ENCODE measurements at places on chromosomes 3 and 15.
A peak's percentile ranks its signal among the peaks of the same experiment; 100 is the strongest.

- no peak for DNase-seq
Measured at GRCh38 chr15:92471288-92471687, 77.6 kb downstream of the ST8SIA2 start.

DNA sequence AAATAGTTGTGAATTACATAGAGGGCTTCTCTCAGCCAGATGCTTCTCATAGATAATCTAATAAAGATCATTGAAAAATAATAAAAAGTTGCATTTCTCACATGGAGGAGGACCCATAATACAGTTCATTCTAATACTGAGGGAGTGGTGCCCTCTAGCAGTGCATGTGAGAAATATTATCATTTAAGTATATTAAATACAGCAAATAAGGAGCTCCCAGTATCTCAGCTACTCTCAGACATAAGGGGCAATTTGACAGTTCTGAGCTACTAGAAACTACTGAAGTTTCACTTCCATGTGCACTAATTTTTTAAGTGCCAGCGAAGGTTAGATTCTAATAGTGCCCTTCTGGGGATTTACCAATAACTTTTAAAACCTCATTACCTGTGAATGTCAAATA is 188.3 kb downstream of the IL5RA start:
- DNase-seq = peak; percentile 38

- DNase-seq = no peak
Measured at GRCh38 chr3:184666442-184666841, 45.4 kb downstream of the MAGEF1 start.

- no peak for DNase-seq
Measured at GRCh38 chr15:90735923-90736322, 18.8 kb downstream of the BLM start.

Data from GM23338 (cell line).